ENCODE measurements at places on chromosomes 13 and 19. TPM values are rescaled to one million over a fixed set of nuclear protein-coding genes. Genes with fewer than 3 reads are reported as not detected.

HSD17B14 gene
- 6.7 TPM for total RNA-seq

CEACAM4 gene
- not detected for total RNA-seq

UBXN6 gene
- 142 TPM for total RNA-seq

ZNF829 gene
- 2.9 TPM for total RNA-seq

PRR12 gene
- total RNA-seq = 24.5 TPM

DNA sequence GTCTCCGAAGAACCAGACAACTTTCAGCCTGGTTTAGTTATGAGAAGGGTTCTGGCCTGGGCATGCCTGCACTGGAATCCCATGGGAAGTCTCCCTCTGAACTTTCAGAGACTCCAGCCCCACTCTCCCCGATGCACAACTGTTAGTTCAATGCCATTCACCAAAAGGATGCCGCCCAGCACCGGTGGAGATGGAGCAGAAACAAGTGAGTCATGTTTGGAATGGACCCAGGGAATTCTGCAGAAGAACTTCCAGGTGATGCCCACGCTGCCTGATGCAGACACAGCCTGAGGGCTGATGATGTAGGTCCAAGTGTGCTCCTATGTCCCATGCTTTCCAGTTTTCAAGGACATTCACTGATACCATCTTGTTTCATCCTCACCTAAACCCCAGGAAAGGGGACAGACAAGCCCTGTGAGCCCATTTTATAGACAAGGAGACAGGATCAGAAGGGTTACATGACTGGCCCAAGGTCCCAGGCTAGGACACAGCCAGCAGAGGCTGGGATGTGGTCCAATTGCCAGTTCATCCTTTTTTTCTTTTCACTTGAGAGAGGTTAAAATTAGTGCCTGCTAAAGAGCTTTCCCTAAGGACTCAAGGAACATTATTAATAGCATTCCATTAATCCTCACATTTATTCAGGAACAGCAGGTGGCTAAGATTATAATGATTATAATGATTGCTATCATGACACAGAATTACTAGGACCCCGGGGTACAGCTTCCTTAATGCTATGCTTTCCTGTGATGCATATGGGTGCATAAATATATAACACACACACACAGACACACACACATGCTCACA, 39.5 kb downstream of the SIAH3 start:
- peaks cover 2% of the 10 kb centered on the region for H3K27me3 ChIP-seq
- no peaks in the 10 kb centered on the region for H3K36me3 ChIP-seq
- no peak overlapping the region for H3K4me3 ChIP-seq
- no peaks in the 10 kb centered on the region for H3K4me1 ChIP-seq
- no peak for DNase-seq
- no peak overlapping the region for H3K27ac ChIP-seq

DNA sequence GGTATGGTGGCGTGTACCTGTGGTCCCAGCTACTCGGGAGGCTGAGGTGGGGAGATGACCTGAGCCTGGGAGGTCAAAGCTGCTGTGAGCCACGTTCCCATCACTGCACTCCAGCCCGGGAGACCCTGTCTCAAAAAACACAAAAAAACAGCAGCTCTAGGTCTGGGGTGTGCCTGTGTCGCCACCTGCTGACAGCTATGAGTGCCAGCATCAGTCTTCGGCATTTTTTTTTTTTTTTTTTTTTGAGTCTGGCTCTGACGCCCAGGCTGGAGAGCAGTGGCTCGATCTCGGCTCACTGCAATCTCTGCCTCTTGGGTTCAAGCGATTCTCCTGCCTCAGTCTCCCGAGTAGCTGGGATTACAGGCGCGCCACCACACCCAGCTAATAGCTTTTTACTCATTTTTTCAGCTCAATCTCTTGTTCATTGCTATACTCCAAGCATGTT, 10.1 kb downstream of the AP2S1 start:
- peaks cover 36% of the 10 kb centered on the region for H3K36me3 ChIP-seq
- no peak for DNase-seq
- H3K4me3 ChIP-seq = peak overlapping the region; percentile 7
- peaks cover 51% of the 10 kb centered on the region for H3K4me1 ChIP-seq

- H3K4me1 ChIP-seq = peaks cover 10% of the 10 kb centered on the region
- H3K27ac ChIP-seq = no peak overlapping the region
- H3K27me3 ChIP-seq = peaks cover 27% of the 10 kb centered on the region
- H3K36me3 ChIP-seq = no peaks in the 10 kb centered on the region
- no peak overlapping the region for H3K4me3 ChIP-seq
These were observed 10.9 kb downstream of the EXOC3L2 start for GRCh38 chr19:45234089-45234869.

- H3K4me1 ChIP-seq = peaks cover 18% of the 10 kb centered on the region
- no peak overlapping the region for H3K27ac ChIP-seq
- DNase-seq = peak; percentile 64
- H3K36me3 ChIP-seq = no peaks in the 10 kb centered on the region
- H3K4me3 ChIP-seq = no peak overlapping the region
These were observed 229.7 kb downstream of the KCNRG start for GRCh38 chr13:50244713-50245574.

- H3K27ac ChIP-seq = peak overlapping the region; percentile 91
- peaks cover 2% of the 10 kb centered on the region for H3K27me3 ChIP-seq
- DNase-seq = no peak
- no peaks in the 10 kb centered on the region for H3K36me3 ChIP-seq
- peak overlapping the region; percentile 87 for H3K4me3 ChIP-seq
- peaks cover 9% of the 10 kb centered on the region for H3K4me1 ChIP-seq
These were observed 9.4 kb downstream of the SCGB2B2 start for GRCh38 chr19:34667349-34668076.

GRCh38 chr13:33040090-33040489, 23.9 kb downstream of the KL start:
- H3K36me3 ChIP-seq = no peaks in the 10 kb centered on the region
- DNase-seq = no peak
- H3K4me1 ChIP-seq = no peaks in the 10 kb centered on the region
- H3K27me3 ChIP-seq = peaks cover 19% of the 10 kb centered on the region
- no peak overlapping the region for H3K27ac ChIP-seq

GRCh38 chr13:97258801-97259200, 36.7 kb downstream of the MBNL2 start:
- H3K4me1 ChIP-seq = peaks cover 91% of the 10 kb centered on the region
- peak; percentile 55 for DNase-seq
- peaks cover 57% of the 10 kb centered on the region for H3K36me3 ChIP-seq
- peak overlapping the region; percentile 80 for H3K4me3 ChIP-seq
- peak overlapping the region; percentile 100 for H3K27ac ChIP-seq

GRCh38 chr19:16229322-16229641, 31.6 kb downstream of the AP1M1 start:
- peaks cover 27% of the 10 kb centered on the region for H3K36me3 ChIP-seq
- no peak overlapping the region for H3K27ac ChIP-seq
- peaks cover 1% of the 10 kb centered on the region for H3K27me3 ChIP-seq
- no peak for DNase-seq

Data from HFFc6 (cell line).